Activated T-cell treated with anti-CD3 and anti-CD28 coated beads for 48 hours (primary cell): ENCODE measurements at places on chromosomes 6 and 20.

DNA sequence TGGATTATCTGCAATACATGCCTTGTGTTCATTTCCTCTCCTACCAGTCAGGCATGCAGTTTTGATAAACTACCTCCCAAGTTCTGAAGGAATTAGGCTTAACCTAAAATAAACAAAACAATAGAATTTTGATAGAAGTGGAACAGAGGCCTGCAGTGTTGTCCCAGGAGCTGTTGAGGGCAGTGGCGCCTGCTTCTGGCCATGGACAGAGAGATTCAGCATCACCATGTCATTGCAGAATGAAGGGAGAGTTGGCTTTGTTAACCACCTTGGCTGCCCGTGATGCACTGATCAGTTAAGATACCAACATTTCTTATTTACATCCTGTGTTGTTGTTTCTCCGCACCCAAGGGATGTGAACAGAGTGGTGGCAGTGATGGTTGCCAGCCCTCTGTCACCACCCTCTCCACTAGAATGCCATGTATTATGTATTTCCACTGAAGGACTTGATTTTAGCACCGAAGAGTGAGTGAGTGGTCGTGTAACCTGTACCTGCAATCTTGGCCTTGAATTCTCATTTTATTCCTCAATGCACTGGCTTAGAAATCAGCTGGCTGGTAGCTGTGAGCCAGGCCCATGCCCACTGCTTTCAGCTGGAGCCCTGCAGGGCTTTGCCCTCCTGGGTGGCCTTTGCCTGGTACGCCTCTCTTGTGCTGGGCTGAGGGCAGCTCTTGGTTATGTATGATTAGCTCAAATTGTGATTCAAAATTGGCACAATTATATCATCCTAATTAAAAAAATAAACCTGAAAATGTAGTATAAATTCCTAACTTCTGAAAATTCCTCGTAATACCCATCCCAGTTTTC is 56.5 kb downstream of the SHLD1 start:
- no peak for DNase-seq

- DNase-seq = no peak
Observed at GRCh38 chr6:37913210-37913609, 93.7 kb downstream of the ZFAND3 start.

GRCh38 chr20:47875297-47876025 is 90.2 kb upstream of the SULF2 start:
- no peak for DNase-seq

GRCh38 chr6:154441995-154442310 is 68.5 kb downstream of the CNKSR3 start:
- DNase-seq = no peak

DNA sequence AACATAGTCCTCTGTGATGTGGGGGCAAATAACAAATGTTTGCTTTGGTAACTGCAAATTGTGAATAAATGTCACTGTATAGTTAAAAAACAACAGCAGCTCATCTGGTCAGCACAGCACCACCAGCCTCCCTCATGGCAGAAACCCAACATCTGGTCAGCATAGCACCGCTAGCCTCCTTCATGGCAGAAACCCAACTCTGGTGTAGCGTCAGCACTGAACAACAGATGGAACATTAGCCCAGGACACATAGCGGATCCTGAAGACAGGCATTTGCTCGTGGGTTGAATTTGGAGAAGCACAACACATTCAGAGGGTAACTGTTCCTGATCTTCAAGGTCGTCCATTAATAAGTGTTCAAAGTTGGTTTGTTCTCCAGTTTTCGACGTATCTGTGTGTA is 265.9 kb downstream of the DLL1 start:
- DNase-seq = no peak

- DNase-seq = no peak
Observed at GRCh38 chr6:113287396-113287795, 569.7 kb upstream of the MARCKS start.

DNA sequence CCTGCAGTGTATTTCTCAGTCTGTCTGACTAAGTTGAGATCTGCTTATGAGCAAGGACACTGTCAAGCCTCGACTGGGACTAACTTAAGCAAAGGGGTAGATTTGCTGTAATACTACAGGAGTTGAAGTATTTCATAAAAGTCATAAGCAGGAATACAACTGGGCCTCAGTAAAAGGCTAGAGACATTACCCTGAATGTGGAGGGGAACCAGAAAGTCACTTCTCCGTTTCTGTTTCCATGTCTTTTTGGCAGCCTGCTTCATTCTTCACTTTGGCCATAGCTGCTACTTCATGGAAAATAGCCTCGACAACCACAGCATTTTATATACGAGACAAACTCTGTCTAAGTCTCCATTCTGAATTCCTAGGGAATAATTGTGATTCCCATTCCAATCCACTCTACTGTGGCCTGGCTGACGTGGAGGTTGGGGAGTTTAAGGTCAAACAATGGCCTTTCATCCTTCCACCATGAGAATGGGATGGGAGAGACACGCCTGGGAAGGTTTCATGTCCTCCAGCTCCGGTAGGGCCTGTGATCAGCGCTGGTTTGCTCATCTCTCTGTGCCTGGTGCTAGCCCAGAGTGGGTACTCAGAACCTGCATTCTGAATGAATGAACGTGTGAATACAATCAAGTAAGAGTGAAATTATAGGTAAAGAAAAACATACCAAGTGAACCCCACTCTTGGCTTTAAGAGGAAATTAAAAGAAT is 37.1 kb upstream of the DUSP22 start:
- no peak for DNase-seq

DNA sequence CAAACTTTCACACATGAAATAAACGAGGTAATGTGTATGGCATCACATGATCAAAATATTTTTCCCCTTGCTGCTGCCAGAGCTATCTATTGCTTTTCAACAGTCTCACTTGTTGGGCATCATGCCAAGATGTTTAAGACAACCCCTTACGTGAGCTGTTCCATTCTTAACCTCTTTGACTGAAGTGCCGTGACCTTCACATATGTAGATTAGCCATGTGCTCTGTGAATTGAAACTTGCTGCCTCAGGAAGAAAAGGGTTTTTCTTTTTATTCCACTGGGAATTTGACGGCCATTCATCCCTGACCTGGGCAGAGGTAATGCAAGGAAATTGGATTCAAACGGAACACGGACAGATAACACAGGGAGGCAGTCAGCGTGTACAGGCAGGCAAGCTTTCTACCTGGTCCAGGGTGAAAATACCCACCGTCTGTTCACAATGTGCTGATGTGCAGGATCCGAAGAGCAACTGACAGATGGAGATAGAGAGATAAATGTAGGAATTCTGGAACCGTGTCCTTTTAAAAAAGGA is 14.2 kb downstream of the ARID1B start:
- DNase-seq = no peak

- DNase-seq = no peak
Observed at GRCh38 chr6:104908888-104909525, 47.9 kb upstream of the LIN28B start.

- no peak for DNase-seq
Observed at GRCh38 chr20:61806314-61806713, 259.4 kb downstream of the TAF4 start.

GRCh38 chr6:23091795-23092194 is 522.4 kb downstream of the HDGFL1 start:
- no peak for DNase-seq
